ENCODE measurements at places on chromosomes 7 and 10.

DNA sequence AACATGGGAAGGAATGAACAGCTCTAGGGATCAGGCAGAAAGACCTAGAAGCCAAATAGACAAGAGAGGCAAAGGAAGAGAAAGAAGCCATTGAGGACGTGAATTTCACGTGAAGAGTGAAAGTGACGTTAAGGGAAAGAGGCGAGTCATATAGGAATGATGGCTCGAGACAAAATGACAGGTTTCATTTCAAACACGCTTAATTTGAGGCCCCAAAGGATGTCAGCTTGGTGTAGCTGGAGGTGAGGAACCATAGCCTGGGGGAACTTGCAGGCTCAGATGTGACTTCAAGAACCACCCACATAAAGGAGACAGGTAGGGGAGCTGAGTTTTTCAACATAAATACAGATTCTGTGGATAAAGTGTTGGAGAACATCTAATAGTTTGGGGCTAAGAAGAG is 84.3 kb upstream of the ATP6V0A4 start:
- no peak for DNase-seq

DNA sequence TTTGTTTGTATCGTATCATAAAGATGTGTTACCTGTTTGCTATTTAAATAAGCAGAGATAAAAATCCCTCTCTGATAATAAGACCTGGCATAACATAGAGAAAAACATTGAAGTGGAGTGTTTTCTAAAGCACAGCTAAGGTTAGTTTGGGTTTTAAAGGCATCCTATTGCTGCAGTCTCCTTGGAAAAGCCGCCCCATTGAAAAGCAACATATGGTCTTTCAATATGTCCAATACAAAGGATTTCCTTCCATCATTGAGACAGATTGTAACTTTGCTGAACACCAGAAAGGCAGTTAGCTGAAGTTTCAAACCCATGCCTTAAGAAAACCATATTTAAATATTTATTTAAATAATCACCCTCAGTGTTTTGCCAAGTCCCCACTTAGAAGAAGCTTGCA is 898.5 kb upstream of the KCND2 start:
- no peak for DNase-seq

GRCh38 chr7:135801045-135801693 is 52.6 kb upstream of the FAM180A start:
- DNase-seq = peak; percentile 50

- no peak for DNase-seq
These were observed 158.2 kb upstream of the NPY start for GRCh38 chr7:24125765-24126164.

GRCh38 chr10:43946445-43946844 is 297.8 kb upstream of the ZNF32 start:
- no peak for DNase-seq

DNA sequence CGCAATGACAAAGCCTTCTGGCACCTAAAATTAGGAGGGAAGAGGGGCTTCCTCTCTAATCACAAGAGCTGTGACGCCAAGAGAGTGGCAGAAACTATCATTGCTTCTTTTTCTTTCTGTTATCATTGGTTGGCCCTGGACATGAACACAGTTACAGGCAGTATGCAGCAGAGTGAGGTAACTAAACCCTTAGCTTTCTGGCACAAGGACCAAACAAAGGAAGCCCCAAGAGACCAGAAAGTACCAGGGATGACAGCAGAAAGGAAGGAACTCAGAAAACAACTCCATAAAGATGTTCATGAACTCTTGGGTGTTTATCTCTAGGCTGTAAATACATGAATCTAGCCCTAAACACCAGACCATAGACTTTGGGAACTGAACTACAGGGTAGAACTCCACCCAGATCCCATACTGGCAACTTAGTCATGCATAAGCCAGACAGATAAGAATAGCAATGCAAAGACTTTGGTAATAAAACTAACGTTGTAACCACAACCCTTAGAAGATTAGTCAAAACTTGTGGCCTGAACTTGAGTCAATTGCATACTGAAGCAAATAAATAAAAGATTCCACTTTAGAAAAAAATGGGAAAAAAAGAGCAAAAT is 195.7 kb upstream of the PTN start:
- DNase-seq = peak; percentile 63

DNA sequence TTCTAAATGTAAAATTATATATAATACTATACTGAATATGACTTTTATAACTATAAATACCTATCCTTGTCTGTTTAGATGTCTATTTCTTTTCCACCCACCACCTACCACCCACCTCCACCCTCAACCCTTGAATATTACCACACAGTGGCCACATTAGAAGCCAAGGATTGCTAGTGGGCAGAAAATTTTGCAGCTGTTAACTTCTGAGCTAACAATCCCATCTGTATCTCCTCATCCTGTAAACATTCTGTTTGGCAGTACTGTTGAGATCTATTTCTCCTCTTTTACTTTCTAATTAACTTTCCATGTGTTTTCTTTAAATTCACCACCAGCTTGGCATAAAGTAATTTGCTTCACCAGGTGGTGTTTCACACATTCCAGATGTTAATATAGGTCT is 281.1 kb upstream of the BMPER start:
- DNase-seq = no peak

DNA sequence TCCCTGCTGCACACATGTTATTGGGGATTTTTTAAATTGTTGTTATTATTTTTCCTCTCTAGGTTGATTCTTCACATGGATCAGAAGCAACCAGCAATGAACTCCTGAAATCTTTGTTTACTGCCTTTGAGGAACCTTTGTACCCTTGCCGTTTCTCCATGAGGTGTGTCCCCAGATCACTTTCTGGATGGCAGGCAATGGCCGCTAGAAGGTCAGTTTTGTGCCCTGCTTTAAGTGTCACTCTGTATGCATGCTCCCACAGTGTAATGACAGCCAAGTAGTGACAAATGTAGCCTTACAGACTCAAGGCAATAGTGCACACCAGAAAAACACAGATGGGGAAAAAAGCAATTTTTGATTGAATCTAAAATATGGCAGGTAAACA is 47.7 kb upstream of the NRP1 start:
- DNase-seq = no peak
